Stromal cell of bone marrow (primary cell): ENCODE measurements at places on chromosomes 1 and 21.

- no peak for DNase-seq
These were observed 137.6 kb upstream of the POGK start for GRCh38 chr1:166701603-166702100.

DNA sequence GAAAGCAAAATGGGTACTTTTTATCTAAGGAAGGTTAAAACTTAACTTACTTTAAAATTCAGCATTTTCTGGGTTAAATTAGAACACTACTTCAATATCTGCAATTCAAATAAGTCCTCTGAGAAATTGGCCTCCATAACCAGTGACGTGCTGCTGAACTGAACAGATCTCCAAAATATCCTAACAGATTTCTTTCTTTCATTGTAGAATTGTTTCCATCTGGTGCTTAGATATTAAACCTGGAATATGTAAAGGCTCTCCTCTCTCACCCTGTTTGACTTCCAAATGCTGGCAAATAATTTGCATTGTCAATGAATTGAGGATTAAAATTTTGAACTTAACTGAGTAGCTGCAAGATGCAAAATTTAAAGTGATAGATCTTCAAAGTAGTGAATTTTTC lies 316.9 kb upstream of the CXADR start:
- no peak for DNase-seq

GRCh38 chr1:24283326-24284155 lies 35.6 kb upstream of the GRHL3 start:
- DNase-seq, result peak; percentile 47

DNA sequence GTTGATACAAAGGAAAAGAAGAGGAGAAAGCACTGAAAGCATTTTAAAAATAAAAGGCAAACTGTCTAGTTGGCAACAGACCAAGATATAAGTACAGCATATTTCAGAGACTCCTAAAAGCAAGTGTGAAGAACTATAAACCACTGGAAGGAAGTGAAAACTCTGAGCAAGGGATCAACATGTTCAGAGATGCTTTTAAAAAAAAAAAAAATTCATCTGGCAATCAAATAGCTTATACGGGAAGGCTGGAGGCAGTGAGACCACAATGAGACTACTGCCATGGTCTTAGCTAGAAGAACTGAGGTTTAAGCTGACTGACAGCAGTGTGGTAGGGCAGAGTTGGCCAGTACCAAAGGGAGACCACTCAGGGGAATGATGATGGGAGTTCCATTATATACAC lies 124.3 kb downstream of the VAV3 start:
- DNase-seq, result no peak

DNA sequence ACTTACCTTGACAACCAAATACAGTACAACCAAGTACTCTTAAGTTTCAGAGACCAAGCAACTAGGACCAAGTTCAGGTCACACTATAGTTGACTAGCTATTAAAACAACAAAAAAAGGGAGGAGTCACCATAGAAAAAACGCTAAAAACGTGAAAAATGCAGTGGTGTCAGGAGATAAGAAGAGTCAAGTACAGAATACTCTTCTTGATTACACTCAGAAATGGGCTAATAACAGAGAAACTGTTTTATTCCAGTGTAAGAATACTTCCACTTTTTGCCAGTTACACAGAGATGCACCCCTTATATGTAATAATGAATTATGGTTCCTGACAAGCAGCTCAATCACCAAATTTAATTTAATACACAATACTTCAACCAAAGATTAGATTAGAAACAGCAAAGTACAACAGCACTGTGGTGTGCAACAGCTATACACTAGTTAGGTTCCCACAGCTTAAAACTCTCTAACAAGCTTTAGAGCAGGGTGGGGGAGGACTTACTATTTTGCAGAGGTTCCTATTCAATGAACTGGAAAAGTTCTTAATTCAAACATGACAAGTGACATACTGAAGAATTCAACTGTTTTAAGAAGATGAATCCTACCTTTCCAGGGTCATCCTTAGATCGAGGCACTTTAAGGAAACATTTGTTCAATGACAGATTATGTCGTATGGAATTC lies 70.4 kb downstream of the FOXJ3 start:
- no peak for DNase-seq

GRCh38 chr1:236893626-236894545 lies 98.8 kb downstream of the MTR start:
- no peak for DNase-seq

DNA sequence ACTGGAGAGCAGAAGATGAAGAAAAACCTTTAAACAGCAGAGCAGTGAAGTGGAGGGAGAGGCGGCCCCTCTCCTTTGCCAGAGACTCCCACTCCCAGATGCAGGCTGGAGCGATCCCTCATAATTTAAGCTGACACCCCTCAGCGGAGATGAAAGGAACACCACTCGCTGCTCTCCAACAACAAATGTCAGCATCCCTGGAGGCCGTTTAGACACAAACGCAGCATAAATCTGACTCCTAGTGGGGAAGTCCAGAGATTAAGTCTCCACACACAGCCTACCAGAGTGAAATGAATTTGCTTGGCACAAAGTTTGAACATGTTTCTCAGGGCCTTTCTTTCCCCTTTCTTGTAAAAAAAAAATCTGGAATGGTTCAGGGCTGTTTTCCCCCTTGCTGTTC lies 137.8 kb downstream of the LMX1A start:
- no peak for DNase-seq

DNA sequence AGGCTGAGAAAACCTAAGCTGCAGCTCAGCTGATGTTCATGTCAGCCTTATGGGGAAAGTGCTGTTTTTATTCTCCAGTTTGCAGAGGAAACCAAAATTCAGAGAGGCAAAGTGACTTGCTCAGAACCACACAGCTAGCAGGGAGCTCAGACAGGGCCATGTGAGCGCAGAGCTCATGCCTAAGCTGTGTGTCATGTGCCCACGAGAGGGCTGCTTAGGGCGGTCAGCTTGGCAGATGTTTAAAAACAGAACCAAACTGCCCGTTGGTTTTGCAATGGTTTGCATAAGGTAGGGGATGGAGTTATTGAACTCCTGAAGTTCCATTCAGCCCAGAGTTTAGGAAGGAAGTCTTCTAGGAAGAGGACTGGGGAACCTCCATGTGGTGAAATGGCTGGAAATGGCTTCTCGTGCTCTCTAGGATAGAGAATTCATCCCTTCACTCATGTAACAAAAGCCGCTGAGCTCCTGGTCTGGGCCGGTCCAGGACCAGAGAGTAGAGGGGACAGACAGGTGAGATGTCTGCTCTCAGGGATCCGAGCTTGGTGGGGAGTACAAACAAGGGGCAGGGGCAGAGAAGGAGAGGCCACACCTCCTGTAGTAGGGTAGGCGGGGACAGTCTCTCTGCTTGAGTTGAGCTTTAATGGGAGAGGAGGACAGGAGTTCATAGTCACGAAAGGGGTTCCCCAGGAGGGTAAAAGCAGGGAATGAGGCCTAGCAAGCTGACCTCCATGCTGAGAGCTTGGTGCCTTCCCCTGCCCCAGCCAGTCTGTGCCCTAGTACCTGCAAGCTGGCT lies 46.9 kb downstream of the ARHGEF10L start:
- DNase-seq, result peak; percentile 84

GRCh38 chr1:25649505-25650288 lies 33.1 kb downstream of the MAN1C1 start:
- DNase-seq, result no peak

DNA sequence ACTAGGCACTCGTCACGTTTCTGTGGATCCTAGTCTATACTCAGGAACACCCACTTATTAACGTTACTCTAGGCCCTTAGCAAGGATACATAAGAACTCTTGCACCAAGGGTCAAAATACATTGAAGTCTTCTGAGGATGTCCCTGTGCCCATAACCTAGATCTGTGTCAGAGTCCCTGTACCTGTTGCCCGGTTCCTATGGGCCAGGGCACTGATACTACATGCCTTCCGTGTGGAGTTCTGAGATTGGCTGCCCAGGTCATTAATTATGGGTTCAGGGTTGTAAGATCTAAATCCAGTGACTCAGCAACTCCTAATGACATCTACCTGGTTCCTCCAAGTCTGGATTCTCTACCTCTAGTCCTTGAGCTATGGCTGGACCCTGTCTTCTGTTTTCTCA lies 69.5 kb downstream of the GPR137B start:
- DNase-seq, result no peak

DNA sequence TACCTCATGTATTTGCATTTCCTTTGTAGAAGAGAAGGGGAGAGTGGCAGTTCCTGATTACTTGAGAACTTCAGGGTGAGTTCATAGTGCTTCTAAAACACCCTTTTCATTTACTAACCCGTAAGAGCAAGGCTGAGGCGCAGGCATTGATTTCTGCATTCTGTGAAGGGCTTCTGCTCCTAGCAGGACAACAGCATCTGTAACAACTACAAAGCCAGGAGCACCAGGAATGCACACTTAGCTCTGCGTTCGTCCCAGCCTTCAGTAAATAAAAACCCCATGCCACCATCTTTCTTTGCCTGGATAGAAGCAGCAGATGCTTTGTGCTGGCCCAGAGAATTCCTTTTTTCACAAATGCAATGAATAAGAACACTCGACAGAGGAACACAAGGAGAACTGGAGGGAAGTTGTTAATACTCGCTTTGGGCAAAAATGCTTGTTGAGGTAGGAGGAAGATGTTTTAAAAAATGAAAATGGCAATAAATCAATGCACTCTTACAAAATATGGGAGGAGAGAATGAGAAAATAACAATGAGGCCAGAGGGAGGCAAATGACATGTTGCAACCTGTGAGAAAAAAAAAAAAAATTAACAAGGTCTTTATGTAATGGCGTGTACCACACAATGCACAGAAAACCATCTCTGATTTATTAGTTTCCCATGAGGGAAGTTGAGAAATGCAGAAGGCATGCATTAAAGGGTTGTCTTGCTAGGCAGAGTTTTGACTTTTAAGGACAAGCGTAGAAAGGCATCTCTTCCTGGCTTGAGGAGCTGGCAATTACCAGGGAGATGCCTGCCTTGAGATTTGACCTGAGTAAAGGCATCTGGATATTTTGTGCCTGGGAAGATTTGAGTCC lies 418.8 kb downstream of the DISC1 start:
- DNase-seq, result no peak

GRCh38 chr1:209224886-209225285 lies 358.6 kb upstream of the CAMK1G start:
- DNase-seq, result no peak

- DNase-seq, result no peak
These were observed 51.6 kb downstream of the CHD5 start for GRCh38 chr1:6128276-6129081.

DNA sequence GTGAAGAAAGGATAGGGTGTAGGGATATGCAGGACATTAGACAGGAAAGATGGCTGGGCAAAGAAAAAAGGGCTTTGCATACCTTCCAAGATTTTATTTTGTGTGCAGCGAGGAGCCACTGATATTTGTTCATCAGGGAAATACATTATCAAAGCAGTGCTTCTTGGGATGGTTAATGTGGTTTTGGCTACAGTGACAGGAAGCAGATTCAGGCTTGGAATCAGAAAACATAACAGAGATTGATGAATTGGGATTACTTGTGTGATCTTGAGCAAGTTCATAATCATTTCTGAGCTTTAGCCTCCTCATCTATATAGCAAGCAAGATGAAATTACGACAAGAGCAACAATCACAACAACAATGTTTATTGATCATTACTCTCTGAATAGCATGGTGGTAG lies 249.2 kb upstream of the SGIP1 start:
- no peak for DNase-seq
